NCI-H1105 treated with DMSO at 0.1 percent for 48 hours (cell line): ENCODE measurements at places on chromosomes 2 and 18.

DNA sequence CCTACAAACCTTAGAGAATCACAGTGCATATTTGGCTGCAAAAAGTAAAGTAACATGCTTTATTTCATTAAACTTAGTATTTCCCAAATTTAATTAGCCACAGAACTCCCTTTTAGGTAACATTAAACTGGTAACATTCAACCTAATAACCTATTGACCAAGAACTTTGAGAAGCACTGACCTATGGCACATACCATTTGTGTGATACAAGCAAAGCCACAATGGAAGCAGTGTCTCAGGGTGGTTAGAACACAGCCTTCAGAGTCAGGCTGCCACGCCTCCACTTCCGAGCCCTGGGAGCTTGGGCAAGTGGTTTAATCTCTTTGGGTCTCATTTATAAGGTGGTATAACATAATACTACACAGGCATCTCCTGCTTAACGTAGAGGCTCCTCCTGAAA lies 301.4 kb downstream of the PDE11A start:
- DNase-seq: no peak

DNA sequence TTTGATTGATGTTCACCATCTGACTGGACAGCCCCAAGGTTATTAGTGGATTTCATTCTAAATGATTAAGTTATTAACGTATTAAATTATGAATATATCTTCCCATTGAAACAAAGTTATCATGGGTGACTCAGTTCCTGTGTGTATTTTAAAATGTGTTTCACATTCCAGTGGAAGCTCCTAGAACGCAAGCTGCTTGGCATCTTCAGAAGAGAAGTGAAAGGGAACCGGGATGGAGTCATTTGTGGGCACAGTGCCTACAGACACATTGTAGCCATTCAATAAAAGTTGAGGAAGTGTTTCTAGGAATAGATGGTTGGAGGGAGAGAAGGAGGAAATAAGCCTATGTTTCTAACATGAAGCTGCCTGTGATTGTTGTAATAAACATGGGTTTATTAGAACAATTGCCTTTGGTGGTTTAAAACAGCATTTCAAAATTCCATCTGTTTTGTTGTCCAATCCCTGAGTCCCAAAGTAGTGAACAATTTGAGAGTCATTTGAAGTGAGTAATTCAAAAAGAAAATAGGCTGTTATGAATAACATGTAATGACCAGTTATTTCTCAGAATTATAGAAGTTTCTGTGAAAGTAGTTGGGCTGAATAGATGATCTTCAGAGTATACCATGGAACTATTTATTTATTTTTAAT lies 143.5 kb downstream of the PKP4 start:
- no peak for DNase-seq

DNA sequence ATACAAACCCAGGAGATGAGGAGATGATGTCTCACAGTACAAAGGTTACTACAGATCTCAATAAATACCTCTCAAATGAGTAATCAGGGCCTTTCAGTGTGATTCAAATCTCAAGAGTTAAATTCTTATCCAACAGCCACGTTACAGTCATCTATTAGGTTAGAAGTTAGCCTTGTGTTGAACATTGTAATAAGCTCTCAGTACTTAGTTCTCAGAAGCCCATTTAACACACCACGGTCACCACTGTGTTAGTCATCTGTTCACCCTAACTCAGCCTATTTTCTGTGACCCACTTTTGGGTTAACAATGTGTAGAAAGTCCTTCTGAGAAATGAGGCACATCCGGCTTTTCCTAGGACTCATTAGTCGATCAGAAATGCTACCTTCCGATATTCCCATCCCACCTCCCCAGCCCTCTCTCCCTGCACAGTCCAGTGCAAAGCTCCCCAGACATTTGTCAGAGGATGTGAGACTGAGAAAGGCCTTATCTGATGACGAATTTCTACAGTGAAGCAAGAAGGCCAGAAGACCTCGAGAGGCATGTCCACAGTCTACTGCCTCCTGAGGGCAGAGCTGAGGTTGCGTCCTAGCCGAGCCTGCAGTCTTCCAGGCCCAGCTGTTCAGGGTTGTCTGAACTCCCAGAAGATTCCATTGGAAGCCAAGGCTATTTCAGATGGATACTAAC lies 92.6 kb downstream of the ACTR2 start:
- no peak for DNase-seq

DNA sequence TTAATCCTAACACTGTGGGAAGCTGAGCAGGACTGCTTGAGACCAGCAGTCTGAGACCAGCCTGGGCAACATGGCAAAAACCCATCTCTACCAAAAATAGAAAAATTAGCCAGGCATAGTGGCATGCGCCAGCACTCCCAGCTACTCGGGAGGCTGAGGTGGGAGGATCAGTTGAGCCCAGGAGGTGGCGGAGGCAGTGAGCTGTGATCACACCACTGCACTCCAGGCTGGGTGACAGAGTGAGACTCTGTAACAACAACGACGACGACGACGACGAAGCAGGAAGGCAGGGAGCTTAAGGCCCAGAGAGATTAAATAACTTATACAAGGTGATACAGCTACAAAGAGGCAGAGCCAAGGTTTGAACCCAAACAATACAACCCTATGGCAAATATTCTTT lies 37.3 kb downstream of the CFAP36 start:
- DNase-seq: no peak

GRCh38 chr2:162297925-162298552 lies 20.4 kb downstream of the IFIH1 start:
- peak; percentile 68 for DNase-seq

DNA sequence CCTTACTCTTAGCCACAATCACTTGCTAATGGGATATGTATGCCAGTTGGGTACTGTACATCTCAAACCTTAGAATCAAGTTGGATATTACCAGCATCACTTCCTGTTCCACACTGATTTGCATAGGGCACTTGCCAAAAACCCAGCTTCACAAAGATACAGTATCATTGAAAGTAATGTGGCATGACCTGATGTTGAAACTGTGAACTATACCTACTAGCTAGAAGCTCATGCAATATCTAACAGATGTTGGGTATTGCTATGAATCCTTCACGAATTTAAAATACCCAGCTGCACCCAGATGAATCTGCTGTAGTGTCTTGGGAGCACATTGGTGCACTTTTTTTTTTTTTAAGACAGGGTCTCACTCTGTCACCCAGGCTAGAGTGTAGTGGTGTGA lies 6.5 kb upstream of the STAMBP start:
- no peak for DNase-seq

DNA sequence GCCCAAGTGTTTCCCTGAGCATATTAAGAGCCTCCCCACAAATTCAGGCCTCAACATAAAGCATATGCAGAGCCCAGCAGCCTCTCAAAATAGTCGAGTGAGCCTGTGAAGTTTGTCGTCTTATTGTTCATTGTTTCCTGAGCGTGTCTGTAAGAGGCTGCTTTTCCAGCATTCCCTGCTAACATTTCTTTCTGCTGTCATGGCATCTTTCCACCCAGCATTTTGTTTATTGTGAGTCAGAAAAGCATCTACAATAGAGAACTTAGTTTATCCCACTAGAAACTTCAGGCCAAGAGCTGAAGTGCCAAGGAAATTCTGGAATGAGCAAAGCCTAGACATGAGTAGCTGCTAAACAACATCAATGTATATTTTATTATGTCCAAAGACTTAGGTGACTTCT lies 46.3 kb upstream of the STAM2 start:
- DNase-seq: no peak

GRCh38 chr2:66306483-66306882 lies 128.4 kb upstream of the MEIS1 start:
- peak; percentile 20 for DNase-seq

GRCh38 chr2:229446350-229446749 lies 175.3 kb upstream of the PID1 start:
- no peak for DNase-seq

DNA sequence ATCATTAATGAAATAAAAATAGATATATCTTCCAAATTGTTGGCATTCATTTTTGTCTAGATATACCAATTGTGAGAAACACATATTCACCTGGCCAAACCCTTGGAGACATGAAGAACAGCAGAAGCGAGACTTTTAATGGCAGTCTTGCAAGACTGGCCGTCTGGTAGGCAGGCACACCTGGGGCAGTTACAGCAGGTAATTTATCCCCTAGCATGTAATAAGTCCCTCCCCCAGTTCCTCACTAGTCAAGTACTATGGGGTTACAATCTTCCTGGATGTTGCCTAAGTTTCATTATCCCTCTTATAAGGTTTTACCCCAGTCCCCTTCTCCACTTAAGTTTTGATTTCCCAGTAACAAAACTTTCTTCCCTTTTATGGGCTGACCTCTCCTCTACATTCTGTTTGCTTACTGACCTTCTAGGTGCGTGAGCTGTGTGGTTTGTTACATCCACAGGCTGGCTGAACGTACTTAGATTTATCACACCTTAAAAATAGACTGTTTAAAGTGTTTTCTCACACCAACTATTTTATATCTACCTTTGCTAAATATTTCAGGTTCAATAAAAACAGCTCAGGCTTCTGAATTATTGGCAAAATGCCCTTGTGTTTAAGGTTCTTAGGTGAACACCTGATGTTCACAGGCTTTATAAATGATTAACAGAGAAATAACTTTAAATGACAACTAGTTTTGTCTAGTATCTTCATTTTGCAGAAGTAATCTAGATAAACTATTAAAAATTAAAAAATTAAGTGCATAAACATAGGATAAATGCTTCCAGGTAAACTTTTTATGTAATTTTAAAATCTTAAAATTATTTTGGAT lies 365.0 kb upstream of the TFPI start:
- DNase-seq: no peak

- no peak for DNase-seq
These were observed 746.3 kb upstream of the CHAC2 start for GRCh38 chr2:53021292-53021691.

GRCh38 chr2:242031481-242032019 lies 162.0 kb downstream of the RTP5 start:
- DNase-seq: no peak

- DNase-seq: no peak
These were observed 12.3 kb upstream of the TNFRSF11A start for GRCh38 chr18:62312851-62313250.

- DNase-seq: no peak
These were observed at the start of gene RBM44 for GRCh38 chr2:237798236-237799059. Gene RBM44 (plus strand): TSS chr2:237798779. CDS start chr2:237813610, 14,831 bp downstream.

GRCh38 chr2:200042944-200043343 lies 87.6 kb downstream of the MAIP1 start:
- no peak for DNase-seq

- no peak for DNase-seq
These were observed 24.5 kb downstream of the RTTN start for GRCh38 chr18:70181015-70181414.

DNA sequence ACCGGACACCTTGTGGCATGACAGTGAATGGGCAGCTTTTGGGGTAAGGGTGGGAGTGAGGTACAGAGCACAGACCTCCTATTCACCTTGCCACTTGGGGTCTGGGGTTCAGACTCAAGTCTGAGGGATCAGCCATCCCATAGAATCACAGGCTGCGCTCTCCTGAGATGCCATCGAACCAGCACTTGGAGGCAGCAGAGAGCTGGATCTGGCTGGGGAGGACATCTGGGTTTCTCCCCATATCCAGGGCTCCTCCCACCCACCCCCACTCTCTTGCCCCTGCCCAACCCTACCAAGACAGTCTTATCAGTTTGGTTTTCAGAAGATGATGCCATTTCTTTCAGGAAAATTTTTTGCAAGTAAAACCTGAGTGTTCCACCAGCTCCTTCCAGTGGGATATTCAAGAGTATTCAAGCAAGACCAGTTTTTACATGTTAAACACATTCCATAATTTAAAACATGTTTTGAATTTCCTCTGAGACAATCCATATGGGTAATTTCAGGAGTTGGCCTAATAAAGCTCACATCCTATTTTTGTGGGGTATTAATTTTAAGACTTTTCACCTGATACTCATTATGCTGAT lies 29.2 kb upstream of the TEX44 start:
- DNase-seq: no peak

- DNase-seq: no peak
These were observed 77.1 kb upstream of the RAPH1 start for GRCh38 chr2:203612246-203612645.

DNA sequence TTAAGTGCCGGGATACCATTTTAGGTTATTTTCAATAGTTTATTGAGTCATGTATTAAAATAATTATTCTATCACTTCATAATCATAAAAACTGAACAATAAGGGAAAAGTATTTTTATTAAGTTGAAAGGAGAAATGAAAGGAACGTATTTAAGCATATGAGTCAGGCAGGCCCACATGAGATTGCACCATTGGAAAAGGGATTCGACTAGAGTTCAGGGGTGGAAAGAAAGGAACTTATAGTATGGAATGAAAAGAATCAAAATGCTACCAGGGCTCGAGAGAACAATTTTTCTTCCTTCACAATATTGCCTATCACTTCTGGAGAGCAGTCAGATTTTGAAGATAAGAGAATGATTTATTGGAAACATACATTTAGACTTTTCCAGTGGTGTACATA lies 516.5 kb upstream of the NETO1 start:
- DNase-seq: no peak

GRCh38 chr2:159172403-159172802 lies 114.1 kb downstream of the WDSUB1 start:
- no peak for DNase-seq

DNA sequence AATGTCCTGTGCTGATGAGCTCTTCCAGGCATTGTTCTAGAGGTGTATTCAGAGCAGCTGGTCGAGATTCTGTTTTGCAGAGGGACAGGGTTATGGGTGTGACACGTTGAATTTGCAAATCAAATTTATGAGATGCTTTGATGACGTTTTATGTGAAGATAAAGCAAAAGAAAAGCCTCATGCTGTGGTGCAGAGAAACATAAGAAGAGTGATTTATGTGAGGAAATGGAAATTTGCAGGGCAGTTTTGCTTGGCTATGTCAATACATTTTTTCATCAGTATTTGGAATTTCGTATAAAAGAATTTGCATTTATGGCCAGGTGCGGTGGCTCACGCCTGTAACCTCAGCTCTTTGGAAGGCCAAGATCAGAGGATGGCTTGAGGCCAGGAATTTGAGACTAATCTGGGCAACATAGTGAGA lies 36.4 kb downstream of the TSN start:
- DNase-seq: no peak

DNA sequence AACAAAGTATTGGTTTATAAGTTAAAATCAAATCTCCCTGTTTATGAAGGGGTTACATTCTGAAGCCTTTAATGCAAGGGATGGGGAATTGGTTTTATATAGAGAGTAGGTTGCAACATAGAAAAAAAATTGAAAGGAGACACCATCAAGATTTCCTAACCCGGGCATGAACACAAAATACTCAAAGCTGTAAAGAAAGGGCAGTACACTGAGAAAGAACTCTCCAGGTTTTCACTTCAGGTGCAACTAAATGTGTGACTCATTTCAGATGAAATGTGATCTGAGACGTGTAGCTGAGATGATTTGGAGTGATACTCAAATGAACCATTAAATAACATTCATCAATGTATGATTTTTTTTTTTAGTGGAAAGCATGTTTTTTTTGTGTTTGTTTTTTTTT lies 43.6 kb downstream of the SANBR start:
- no peak for DNase-seq
